ENCODE measurements at places on chromosomes 4 and X. TPM values are rescaled to one million over a fixed set of nuclear protein-coding genes. Genes with fewer than 3 reads are reported as not detected.

DNA sequence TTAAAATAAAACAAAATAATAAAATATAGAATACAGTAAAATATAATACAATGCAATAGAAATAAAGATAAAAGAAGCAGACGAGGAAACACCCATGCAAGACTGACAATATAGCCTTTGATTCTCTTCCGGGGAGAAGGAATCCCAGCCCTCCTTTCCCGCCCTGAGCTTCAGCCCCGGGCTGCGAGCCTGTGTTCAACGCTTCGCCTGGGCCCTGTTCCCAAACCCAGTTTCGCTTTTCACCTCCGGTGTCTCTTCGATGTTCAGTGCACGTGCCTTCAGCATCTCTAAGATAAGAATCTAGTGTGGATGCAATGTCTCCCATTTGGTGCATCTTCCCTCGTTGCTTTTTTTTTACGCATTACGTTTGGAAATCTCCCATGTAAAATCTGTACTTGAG is 38.4 kb upstream of the ARSD start:
- no peak for DNase-seq

- DNase-seq = peak; percentile 98
Measured at GRCh38 chr4:77172336-77172735, 15.3 kb downstream of the CCNG2 start.

DNA sequence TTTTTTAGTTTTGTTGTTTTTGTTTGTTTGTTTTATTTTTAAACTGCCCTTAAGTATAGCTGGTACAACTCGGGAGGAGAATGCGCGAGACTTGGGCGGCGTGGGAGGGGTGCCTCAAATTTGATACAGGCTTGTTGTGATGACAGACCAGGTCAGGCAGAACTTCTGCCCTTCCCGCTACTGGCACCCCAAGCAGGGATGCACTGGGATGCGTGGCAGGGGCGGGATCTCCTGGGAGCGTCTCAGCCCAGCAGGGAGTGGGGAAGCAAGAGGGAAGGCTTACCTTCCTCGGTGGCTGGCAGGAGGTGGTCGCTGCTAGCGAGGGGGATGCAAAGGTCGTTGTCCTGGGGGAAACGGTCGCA is 851 bp downstream of the SFRP2 start:
- DNase-seq = no peak

Gene FAM184B
- 0.54 TPM for total RNA-seq

- no peak for DNase-seq
Measured at GRCh38 chr4:10013722-10014121, 7.6 kb downstream of the SLC2A9 start.

- peak; percentile 22 for DNase-seq
Measured at GRCh38 chr4:25861280-25861950, 1.4 kb downstream of the SEL1L3 start.

DNA sequence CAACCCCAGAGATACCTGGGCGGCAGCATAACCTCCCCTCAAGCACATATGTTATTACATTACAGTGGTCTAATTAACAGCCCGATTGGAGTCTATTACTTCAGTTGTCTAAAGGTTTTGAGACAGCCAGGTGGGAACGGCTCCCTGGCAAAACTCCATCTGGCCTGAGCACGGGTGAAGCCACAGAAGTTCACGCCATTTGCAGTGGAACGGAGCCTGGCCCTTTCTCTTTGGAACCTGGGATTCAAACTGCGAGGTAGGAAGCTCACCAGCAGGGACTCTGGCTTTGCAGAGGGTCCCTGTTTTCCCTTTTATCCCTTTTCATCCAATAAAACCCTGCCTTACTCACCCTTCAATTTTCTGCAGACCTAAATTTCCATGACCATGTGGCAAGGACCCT is 45.9 kb upstream of the NEIL3 start:
- no peak for DNase-seq

Gene ETDB
- total RNA-seq = not detected

Measured in astrocyte (in vitro differentiated cells and primary cell).